ENCODE measurements at places on chromosomes 1 and 21. TPM values are rescaled to one million over a fixed set of nuclear protein-coding genes. Genes with fewer than 3 reads are reported as not detected.

GRCh38 chr1:1285611-1286311 is 5.5 kb downstream of the SCNN1D start:
- H3K4me1 ChIP-seq = no peaks in the 10 kb centered on the region
- H3K27ac ChIP-seq = no peak overlapping the region
- H3K36me3 ChIP-seq = no peaks in the 10 kb centered on the region
- no peak for DNase-seq

ZNF281 gene
- total RNA-seq = 31.3 TPM

- DNase-seq = no peak
- H3K4me3 ChIP-seq = no peak overlapping the region
- peaks cover 10% of the 10 kb centered on the region for H3K4me1 ChIP-seq
Observed at GRCh38 chr21:25970254-25970930, 200.2 kb downstream of the APP start.

GRCh38 chr21:17466166-17466565 is 46.7 kb upstream of the CXADR start:
- no peak overlapping the region for H3K27ac ChIP-seq
- H3K4me1 ChIP-seq = peaks cover 34% of the 10 kb centered on the region
- no peaks in the 10 kb centered on the region for H3K36me3 ChIP-seq
- H3K27me3 ChIP-seq = no peaks in the 10 kb centered on the region
- no peak for DNase-seq

GRCh38 chr1:234643111-234643849 is 33.3 kb upstream of the IRF2BP2 start:
- peak; percentile 96 for DNase-seq
- H3K27me3 ChIP-seq = no peaks in the 10 kb centered on the region
- H3K36me3 ChIP-seq = no peaks in the 10 kb centered on the region
- H3K27ac ChIP-seq = peak overlapping the region; percentile 93

DNA sequence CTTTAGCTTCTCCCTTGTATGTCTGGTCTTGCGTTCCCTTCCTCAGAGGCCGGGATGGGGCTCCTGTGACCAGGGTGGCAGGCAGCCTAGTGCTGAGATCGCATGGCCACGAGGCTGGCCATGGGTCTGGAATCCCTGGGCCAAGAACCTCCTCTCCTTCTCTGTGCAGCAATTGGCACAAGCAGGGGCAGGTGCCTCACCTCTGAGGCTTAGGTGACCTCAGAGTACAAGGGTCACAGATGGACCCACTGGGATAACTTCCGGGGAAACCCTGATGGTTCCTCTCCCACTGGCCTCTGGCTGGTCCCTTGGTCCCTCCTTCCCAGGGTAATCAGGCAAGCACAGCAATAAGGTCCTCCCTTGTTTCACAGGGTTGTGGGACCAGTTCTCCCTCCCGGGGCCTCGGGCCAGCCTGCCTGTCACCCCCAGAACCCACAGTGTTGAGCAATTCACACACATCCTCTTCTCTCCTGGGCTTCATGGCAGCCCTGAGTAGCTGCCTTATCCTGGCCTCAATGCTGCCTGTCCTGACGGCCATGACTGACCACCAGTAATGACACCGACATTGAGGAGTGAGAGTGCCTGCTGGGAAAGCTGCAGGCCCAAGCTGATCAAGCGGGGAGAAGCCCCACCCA is 38.6 kb downstream of the BMP8A start:
- H3K27ac ChIP-seq = no peak overlapping the region
- H3K4me3 ChIP-seq = no peak overlapping the region
- H3K27me3 ChIP-seq = no peaks in the 10 kb centered on the region
- H3K36me3 ChIP-seq = no peaks in the 10 kb centered on the region

GBP7 gene
- not detected for total RNA-seq

SPRR4 gene
- not detected for total RNA-seq

LCA5L gene
- total RNA-seq = 0.44 TPM

DNA sequence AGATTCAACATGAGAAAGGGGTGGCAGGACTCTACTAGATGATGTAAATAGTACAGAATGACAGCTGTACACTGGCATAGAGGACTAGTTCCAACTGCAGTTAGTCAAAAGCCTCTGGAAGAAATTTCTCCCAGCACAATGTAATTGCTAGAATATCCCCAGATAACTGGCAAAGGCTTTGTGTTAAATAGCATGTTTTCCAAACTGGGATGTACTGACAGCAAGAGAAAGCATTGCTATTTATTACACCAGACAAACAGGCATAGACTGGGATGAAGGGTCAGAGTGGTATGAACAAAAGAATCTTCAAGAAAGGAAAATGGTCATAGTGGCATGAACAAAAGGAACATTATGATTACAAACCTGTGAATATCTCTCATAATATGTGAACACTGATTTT is 115.9 kb upstream of the CXADR start:
- no peaks in the 10 kb centered on the region for H3K4me1 ChIP-seq
- H3K4me3 ChIP-seq = no peak overlapping the region
- no peaks in the 10 kb centered on the region for H3K36me3 ChIP-seq
- H3K27ac ChIP-seq = no peak overlapping the region
- no peak for DNase-seq

DNA sequence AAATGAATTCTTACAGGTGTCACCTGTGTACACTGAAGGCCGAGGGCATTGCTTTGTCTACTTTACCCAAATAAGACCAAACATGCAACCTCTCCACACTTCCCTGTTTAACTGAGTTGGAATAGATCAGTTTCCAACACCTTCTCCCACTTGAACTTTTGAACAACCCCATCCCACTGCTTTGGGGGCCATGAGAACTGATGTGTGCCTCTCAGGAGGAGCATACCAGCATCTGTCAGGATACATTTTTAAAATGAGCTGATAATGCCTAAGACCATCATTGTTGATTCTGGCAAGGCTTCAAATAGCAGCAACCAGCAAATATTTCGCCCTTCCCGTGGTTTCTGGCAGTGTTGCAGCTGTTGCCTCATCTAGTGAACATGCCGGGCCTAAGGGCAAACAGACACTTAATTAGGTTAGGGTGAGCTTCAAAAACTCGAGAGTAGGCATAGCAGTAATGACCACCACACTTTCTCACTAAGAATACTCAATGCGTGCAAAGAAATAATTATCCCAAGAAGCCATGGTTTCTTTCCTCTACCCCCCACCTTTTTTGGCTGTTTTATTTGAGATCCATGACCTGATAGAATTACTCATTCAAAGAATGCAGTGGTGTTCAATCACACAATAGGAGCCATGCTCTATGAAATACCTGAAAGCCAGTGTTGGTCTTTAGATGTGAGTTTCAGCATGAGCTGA is 63.7 kb downstream of the MAP10 start:
- H3K36me3 ChIP-seq = no peaks in the 10 kb centered on the region
- no peak overlapping the region for H3K27ac ChIP-seq
- no peak for DNase-seq
- H3K27me3 ChIP-seq = no peaks in the 10 kb centered on the region
- no peaks in the 10 kb centered on the region for H3K4me1 ChIP-seq
- no peak overlapping the region for H3K4me3 ChIP-seq

SLC2A5 gene
- total RNA-seq = 0.70 TPM

ATG4C gene
- total RNA-seq = 7.4 TPM

GRCh38 chr1:3881193-3881480 is 18.9 kb downstream of the C1orf174 start:
- no peak for DNase-seq
- H3K4me3 ChIP-seq = no peak overlapping the region
- H3K36me3 ChIP-seq = no peaks in the 10 kb centered on the region
- no peaks in the 10 kb centered on the region for H3K27me3 ChIP-seq

GRCh38 chr1:82836973-82837680 is 1036.4 kb downstream of the ADGRL2 start:
- no peaks in the 10 kb centered on the region for H3K27me3 ChIP-seq
- no peak overlapping the region for H3K4me3 ChIP-seq
- H3K4me1 ChIP-seq = no peaks in the 10 kb centered on the region
- no peaks in the 10 kb centered on the region for H3K36me3 ChIP-seq
- H3K27ac ChIP-seq = no peak overlapping the region

ATP1A4 gene
- not detected for total RNA-seq

GRCh38 chr1:65119951-65120350 is 28.1 kb upstream of the AK4 start:
- no peak overlapping the region for H3K4me3 ChIP-seq
- H3K36me3 ChIP-seq = no peaks in the 10 kb centered on the region
- DNase-seq = no peak
- no peaks in the 10 kb centered on the region for H3K27me3 ChIP-seq
- H3K4me1 ChIP-seq = no peaks in the 10 kb centered on the region

DNA sequence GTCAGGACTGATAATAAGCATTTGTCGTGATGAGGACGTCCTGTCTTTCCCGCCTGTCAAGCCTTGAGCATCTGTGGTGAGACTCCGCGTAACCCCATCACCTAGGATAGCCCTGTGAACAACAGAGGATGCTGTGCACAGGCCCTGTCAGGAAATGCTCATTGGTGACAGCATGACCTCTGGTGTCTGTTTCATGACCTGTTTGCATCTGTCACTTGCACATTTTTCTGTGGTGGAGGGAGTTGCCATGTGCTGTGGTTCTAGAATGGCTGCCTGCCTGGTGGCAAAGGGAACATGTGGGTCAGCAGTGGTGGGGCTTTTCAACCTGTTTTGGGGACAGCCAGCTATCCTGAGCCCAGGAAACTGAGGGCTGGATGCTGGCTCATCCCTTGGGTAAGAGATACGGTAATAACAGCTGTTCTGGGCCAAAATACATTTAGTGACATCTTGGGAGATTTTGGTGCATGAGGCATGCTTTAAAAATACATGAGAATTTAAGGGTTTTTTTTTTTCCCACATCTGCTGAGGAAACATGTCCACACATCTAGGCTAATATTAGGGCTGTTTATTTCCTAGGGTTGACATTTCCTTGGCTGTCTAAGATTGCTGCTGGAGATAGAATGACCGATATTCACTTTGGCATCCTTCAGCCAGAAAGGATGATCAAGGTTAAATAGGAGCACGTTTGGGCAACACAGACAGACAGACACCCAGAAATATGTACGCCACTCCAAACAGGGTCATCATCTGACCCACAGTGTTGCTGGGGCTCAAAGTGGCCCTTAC is 52.9 kb downstream of the KCNC4 start:
- no peaks in the 10 kb centered on the region for H3K27me3 ChIP-seq
- H3K4me3 ChIP-seq = no peak overlapping the region
- H3K27ac ChIP-seq = no peak overlapping the region
- DNase-seq = no peak
- no peaks in the 10 kb centered on the region for H3K36me3 ChIP-seq
- no peaks in the 10 kb centered on the region for H3K4me1 ChIP-seq

- H3K4me1 ChIP-seq = no peaks in the 10 kb centered on the region
- H3K4me3 ChIP-seq = no peak overlapping the region
- no peak overlapping the region for H3K27ac ChIP-seq
Observed at GRCh38 chr1:112448904-112449629, 53.1 kb downstream of the CTTNBP2NL start.

GRCh38 chr1:95004013-95004412 is 68.7 kb downstream of the ALG14 start:
- no peak overlapping the region for H3K27ac ChIP-seq
- H3K4me3 ChIP-seq = no peak overlapping the region
- peaks cover 6% of the 10 kb centered on the region for H3K4me1 ChIP-seq
- H3K27me3 ChIP-seq = no peaks in the 10 kb centered on the region
- no peaks in the 10 kb centered on the region for H3K36me3 ChIP-seq

SETSIP gene
- not detected for total RNA-seq

DNA sequence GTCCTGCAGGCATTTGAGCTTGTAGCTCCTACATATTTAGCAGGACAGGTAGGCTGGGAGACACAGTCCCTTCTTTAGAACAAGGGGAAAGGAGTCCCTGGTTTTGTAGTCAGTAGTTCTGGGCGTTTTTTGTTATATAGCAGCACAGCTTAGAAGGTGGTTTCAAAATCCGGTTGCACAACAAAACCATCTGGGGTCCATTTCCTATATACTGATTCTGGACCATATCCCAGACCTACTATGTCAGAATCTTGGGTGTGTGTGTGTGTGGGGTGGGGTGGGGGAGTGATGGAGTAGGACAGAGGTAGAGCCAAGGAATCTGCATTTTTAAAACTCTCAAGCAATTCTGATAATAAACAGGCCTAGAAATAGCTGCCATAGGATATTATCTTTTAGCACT is 21.6 kb downstream of the METTL13 start:
- DNase-seq = no peak
- no peaks in the 10 kb centered on the region for H3K27me3 ChIP-seq
- H3K36me3 ChIP-seq = no peaks in the 10 kb centered on the region
- no peak overlapping the region for H3K4me3 ChIP-seq
- no peaks in the 10 kb centered on the region for H3K4me1 ChIP-seq
- no peak overlapping the region for H3K27ac ChIP-seq

- H3K27ac ChIP-seq = no peak overlapping the region
- no peak overlapping the region for H3K4me3 ChIP-seq
- H3K27me3 ChIP-seq = no peaks in the 10 kb centered on the region
- DNase-seq = no peak
Observed at GRCh38 chr1:162220009-162220539, 150.6 kb downstream of the NOS1AP start.

DNA sequence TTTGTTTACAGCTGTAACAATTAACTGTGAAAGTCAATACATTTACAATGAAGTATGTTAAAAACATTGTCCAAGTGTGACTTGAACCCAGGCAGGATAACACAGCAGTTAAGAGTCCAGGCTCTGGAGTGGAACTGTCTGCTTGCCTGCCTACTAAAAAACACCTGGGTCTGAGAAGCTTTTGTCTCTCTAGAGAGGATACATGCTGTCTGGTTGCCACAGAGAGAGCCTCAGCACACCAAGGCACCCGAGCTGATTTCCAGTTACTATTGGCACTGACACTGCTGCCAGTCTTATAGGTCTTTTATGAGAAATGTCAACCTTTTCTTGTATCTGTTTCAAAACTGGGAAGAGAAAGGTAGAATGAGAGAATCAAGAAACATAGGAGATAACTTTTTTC is 20.2 kb upstream of the RALGPS2 start:
- H3K27me3 ChIP-seq = no peaks in the 10 kb centered on the region
- H3K27ac ChIP-seq = no peak overlapping the region
- H3K4me3 ChIP-seq = no peak overlapping the region
- no peaks in the 10 kb centered on the region for H3K36me3 ChIP-seq
- DNase-seq = no peak

DNA sequence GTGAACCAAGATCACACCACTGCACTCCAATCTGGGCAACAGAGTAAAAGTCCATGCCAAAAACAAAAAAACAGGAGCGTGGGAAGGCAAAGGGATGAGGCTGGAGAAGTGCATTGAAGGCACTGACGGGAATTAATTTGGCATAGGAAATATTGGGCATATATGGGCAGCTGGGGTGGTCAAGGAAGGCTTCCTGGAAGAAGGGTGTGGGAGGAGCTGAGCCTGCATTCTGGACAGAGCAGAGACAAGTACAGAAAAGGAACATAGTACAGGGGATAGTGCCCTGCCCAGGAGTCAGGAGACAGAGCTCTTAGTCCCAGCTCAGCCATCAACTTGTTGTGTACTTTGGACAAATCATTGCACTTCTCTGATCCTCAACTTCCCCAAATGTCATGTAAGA is 11.7 kb downstream of the SDC3 start:
- DNase-seq = no peak
- no peaks in the 10 kb centered on the region for H3K27me3 ChIP-seq
- no peak overlapping the region for H3K4me3 ChIP-seq
- no peaks in the 10 kb centered on the region for H3K36me3 ChIP-seq

GRCh38 chr1:41955461-41956159 is 36.9 kb upstream of the HIVEP3 start:
- DNase-seq = no peak
- no peak overlapping the region for H3K4me3 ChIP-seq
- H3K27ac ChIP-seq = no peak overlapping the region

GRCh38 chr1:111690306-111690617 is 48.9 kb downstream of the INKA2 start:
- H3K4me1 ChIP-seq = peaks cover 22% of the 10 kb centered on the region
- no peak for DNase-seq
- peak overlapping the region; percentile 52 for H3K27ac ChIP-seq
- H3K27me3 ChIP-seq = no peaks in the 10 kb centered on the region
- no peaks in the 10 kb centered on the region for H3K36me3 ChIP-seq
- H3K4me3 ChIP-seq = no peak overlapping the region
